ENCODE measurements at places on chromosomes 6 and 20.

GRCh38 chr20:57025261-57025660, 241.2 kb downstream of the BMP7 start:
- no peak for DNase-seq

DNA sequence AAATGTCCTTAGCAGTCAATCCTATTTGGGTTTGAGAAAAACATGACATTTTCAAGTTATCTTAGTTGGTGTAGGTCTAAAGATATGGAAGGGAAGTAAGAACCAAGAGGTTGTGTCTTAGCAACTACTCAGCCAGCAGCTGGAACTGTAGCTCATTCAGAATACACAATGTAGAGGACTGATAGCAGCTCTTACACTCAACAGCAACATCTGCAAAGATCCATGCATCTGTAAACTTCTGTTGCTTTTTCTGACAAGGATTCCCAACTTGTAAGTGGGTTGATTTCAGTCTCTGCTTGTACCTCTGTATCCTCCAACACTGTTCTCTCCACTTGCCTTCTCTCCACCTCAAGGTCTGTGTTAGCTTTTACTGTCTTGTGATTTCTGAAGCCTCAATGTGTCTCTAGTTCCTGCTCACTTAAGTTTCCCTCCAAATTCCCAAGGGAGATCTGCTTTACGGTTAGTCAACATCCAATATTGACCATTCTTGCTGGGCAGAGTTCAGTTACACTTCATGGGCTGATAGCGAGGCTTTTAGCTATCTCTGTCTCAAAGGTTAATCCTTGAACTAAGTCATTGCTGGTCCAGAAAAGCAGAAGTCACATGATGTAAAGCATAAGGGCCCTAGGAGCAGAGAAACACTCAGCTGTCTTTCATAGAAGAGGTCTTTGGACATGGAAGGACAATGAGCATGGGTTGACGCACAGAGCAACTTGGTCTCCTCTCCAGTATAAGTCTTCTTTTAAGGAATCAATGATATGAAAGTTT, 71.6 kb upstream of the LGSN start:
- DNase-seq = no peak

DNA sequence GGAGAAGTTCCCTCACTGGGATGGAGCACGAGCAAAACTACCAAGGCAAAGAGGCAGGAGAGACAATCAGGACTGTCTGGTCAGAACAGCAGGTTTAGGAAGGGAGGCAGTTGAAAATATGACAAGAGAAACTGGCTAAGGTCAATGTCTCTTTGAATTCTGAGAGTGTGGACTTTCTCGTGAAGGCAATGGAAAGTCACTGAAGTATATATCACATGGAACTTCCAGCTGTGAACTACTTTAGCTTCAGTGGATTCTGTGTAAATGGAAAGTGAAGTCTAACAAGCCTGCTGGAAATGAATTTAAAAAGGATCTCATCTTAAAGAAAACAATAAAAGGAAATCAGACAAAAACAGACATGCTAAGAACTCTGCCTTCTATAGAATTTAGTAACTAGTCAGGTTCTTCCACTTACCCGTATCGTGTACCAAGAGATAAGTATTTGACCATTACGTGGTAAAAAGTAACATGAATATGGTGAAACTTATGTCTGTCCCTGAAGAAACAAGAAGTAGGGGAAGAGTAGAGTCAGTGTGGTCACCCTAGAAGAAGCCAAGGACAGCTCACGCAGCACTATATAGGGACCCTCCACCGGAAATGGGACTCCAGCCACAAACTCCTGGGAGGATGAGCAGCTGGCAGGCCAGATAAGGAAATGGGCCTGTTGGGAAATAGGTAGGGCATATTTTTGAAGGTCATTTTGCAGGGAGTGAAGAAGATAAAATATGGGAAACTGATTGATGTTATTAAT, 123.4 kb downstream of the MAP7 start:
- DNase-seq = no peak

DNA sequence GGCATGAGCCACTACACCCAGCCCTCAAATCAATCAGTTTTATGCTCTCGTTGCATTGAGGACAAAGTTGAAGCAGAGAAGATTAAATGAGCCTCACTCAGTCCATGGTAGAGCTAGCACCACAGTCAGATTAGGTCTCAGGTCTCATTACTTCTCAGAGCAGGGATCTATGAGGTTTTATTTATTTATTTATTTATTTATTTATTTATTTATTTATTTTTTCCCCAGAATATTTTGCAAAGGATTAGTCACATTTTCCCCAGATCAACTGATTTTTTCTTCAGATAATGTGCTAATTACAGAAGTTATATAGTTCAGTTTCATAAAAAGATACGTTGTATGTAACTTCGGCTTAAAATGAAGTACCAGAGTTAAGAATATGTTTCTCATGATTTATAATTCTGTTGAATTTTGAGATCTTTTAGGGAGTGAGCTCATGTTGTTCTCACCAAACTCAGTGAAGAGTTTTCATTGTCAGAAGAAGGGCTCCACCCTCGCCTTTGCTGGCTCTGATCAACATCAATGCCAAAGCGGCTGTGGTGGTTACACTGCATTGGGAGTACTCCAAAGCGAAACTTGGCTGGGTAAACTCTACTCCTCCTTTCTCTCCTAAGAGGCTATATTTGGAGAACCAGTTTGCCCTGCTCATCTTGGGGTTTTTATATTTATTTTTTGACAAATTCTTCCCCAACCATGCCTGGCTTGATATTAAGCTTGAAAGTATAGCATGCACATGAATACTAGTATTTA, 12.9 kb upstream of the ID4 start:
- no peak for DNase-seq

- no peak for DNase-seq
Measured at GRCh38 chr6:142482249-142482648, 180.4 kb downstream of the ADGRG6 start.

DNA sequence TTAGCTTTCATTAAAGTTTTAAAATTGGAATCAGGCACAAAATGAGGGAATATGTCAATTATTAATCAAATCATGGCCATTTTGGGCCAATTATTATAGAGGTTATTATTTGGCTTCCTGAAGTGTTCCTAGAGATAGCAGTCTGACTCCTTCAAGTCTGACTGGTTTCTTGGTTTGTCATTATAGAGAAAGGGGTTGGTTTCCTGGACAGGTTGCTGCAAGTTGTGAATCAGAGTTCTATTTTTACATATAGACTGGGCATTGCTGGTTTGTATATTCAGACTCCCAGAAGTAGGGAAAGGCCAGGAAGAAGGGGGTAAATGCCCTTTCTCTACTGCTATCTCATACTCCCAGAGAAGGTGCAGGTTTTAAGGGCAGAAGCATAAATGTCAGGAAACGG, 121.4 kb upstream of the CEP162 start:
- no peak for DNase-seq

- DNase-seq = peak; percentile 44
Measured at GRCh38 chr20:62824476-62825332, 7.9 kb downstream of the COL9A3 start.

GRCh38 chr6:106546261-106546690, 83.0 kb downstream of the RTN4IP1 start:
- DNase-seq = no peak

DNA sequence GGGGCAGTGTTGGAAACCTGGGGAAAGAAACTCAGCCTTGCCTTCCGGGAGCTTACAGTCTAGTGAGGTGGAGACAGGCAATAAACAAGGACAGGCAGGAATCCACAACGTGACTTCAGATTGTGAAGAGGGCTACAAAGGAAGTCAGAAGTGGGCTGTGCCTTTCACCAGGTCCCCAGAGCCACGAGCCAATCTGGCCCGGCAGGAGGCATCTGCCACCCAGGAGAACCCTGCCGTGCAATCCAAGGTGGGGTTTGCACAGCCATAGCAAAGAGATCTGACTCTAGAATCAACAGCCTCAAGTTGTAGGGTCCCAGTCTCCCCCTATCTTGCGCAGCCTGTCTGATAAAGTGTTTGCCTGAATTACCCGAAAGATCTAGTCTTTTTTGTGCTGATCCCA, 5.5 kb downstream of the SLC32A1 start:
- DNase-seq = no peak

GRCh38 chr6:49088631-49089030, 374.4 kb downstream of the MMUT start:
- DNase-seq = no peak

GRCh38 chr6:44471271-44471981, 83.9 kb downstream of the CDC5L start:
- DNase-seq = no peak

- DNase-seq = no peak
Measured at GRCh38 chr6:25042536-25042935, 106.8 kb upstream of the RIPOR2 start.

- DNase-seq = no peak
Measured at GRCh38 chr6:3650959-3651697, 100.4 kb downstream of the PXDC1 start.

DNA sequence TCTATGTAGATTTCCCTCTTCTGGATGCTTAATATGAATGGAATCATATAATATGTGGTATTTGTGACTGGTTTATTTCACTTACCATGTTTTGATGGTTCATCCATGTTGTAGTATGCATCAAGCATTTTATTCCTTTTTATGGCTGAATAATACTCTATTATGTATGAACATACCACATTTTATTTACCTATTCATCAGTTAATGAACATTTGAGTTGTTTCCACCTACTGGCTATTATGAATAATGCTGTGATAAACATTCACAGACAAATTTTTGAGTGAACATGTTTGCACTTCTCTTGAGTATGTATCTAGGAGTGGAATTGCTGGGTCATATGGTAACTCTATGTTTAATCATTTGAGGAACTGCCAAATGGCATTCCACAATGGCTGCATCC, 14.9 kb upstream of the ZNF451 start:
- no peak for DNase-seq

DNA sequence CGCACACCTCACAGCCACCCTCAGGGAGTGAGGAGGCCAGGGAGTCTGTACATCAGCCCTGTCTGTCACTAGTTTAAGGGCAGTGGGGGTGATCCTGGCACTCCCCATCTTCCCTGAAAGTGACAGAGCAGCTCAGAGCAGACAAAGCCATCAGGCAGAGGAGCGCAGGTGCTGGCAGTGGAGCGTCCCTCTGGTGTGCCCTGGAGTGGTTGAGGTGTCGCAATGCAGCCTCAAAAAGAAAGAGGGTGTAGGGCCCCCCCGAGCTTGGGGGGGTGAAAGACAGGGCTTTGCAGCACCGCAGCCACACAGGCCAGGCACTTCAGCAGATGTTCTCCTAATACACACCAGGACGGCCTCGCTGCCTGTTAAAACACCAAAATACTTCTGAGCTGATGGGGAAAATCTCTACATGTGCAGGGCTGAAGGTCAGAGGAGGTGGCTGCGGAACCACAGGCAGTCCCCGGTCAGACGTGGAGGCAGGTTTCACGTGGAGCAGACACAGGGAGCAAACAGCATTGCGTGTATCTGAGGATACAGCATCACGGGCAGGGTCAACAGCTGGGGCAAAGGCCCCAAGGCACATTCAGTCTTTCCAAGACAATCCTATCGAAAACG, 69.5 kb downstream of the PREX1 start:
- no peak for DNase-seq

GRCh38 chr6:16095180-16095579, 33.7 kb upstream of the MYLIP start:
- no peak for DNase-seq

DNA sequence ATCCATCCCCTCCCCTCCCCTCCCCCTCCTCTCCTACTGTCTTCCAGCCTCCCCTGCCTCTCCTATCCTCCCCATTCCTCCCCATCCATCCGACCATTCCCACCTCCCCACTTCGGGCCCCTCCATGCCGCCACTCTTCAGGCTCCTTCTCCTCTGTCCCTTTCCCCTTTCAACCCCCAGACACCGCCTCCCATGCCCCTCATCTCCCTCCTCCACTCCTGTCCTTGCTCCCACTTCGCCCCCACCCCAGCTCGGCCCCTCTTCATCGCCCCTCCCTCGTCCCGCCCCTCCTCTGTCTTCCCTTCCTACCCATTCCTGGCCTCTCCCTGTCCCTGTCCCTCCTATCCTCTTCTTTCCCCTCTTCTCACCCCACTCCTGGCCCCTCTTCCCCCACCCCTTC, 554 bp upstream of the CST3 start:
- no peak for DNase-seq

DNA sequence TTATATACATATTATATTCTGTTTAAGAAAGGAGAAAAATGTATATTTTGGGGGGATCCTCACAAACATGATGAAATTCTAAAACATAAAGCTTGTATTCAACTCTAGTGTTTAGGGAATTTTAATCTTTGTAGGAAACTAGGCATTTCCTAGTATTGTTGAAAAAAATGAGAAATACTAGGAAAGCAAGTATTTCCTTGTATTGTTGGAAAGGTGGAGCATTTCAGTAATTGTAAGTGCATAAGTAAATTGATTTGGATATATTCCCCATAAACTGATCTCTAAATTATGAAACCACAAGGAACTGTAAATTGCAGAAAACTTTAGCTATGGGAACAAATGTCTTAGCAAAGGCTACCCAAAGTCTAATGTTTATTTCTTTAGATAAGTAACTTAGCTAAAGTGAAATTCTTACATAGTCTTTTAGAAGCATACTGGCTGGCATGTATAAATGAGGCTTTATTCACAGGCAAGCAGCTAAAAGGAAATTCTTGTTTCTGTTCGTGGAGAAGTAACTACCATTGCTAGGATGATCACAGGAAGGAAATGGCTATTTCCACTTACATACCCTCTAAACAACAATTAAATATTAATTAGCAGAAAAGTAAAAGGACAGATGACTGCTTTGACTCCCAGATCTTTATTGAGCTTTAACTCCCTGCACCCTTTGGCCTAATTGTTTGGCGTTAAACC, 19.9 kb upstream of the NRN1 start:
- DNase-seq = no peak

- no peak for DNase-seq
Measured at GRCh38 chr20:55538261-55538908, 466.9 kb downstream of the CBLN4 start.

GRCh38 chr6:158040804-158041347, 59.2 kb downstream of the SYNJ2 start:
- peak; percentile 34 for DNase-seq

DNA sequence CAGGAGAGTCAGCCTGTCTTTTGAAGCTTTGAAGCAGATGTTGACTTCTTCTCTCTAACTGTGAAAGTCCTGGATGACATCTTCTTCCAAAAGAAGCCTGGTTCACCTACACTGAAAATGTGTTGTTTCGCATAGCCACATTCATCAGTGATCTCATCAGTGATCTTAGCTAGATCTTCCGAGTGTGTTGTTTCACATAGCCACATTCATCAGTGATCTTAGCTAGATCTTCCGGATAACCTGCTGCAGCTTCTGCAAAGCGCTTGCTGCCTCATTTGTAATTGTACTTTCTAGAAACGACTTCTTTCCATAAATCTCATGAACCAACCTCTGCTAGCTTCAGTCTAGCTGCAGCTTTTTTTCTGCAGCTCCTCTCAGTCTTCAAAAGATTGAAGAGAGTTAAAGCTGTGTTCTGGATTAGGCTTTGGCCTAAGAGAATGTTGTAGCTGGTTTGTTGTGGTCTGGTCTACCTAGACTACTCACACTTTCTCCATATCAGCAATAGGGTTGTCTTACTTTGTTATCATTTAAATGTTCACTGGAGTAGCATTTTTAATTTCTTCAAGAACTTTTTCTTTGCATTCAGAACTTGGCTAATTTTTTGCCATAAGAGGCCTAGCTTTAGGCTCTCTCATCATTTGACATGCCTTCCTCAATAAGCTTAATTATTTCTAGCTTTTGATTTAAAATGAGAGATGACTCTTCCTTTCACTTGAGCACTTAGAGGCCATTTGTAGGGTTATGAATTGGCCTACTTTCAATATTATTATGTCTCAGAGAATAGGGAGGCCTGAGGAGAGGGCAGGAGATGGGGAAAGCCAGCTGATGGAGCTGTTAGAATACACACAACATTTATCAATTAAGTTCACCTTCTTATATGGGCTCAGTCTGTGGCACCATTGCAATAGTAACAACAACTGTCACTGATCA, 48.7 kb upstream of the EXOC2 start:
- DNase-seq = no peak
